ENCODE measurements at places on chromosomes 12 and 14.
A peak's percentile ranks its signal among the peaks of the same experiment; 100 is the strongest.

GRCh38 chr12:130831246-130831645 is 7.8 kb downstream of the STX2 start:
- no peaks in the 10 kb centered on the region for H3K27me3 ChIP-seq
- H3K36me3 ChIP-seq = no peaks in the 10 kb centered on the region
- DNase-seq = no peak
- no peak overlapping the region for H3K4me3 ChIP-seq
- no peak overlapping the region for H3K27ac ChIP-seq

DNA sequence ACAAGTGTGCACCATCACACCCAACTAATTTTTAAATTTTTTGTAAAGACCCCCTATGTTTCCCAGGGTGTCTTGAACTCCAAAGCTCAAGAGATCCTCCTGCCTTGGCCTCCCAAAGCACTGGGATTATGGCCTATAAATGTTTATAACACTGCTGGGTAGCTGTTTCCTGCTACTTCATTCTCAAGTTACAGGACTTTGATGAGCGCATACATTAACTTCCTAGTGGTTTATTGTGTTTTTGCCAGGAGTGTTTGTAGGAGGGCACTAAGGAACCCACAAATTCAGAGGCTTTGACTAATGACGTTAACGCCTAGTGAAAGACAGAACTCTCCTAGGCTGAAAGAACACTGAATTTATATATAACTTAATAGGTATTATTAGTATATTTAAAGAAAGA is 15.2 kb upstream of the NAA30 start:
- no peaks in the 10 kb centered on the region for H3K27me3 ChIP-seq
- H3K36me3 ChIP-seq = no peaks in the 10 kb centered on the region
- DNase-seq = no peak
- H3K4me1 ChIP-seq = no peaks in the 10 kb centered on the region
- no peak overlapping the region for H3K4me3 ChIP-seq

DNA sequence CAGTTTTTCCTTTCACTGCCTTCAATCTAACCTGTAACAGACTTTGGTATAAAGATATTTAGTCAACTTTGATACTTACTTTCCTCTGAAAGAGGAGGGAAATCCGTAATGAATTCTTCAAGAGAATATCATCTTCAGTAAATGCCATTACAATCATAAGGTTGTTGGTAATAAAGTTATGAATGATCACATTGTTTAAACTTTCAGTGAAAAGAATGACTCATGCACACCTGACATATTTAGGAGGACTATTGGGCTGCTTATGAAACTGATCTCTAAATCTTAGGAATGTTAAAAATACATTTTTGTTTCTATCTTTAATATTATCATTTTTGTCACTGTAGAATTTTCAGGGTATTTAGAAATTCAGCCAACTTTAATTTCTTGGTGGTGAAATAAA is 474.7 kb downstream of the SLC16A7 start:
- H3K4me1 ChIP-seq = no peaks in the 10 kb centered on the region
- no peaks in the 10 kb centered on the region for H3K36me3 ChIP-seq
- no peak overlapping the region for H3K27ac ChIP-seq
- DNase-seq = peak; percentile 48
- no peak overlapping the region for H3K4me3 ChIP-seq
- no peaks in the 10 kb centered on the region for H3K27me3 ChIP-seq

- no peaks in the 10 kb centered on the region for H3K4me1 ChIP-seq
- peaks cover 58% of the 10 kb centered on the region for H3K27me3 ChIP-seq
- H3K36me3 ChIP-seq = no peaks in the 10 kb centered on the region
These were observed 5.1 kb downstream of the WNT5B start for GRCh38 chr12:1634149-1634548.

DNA sequence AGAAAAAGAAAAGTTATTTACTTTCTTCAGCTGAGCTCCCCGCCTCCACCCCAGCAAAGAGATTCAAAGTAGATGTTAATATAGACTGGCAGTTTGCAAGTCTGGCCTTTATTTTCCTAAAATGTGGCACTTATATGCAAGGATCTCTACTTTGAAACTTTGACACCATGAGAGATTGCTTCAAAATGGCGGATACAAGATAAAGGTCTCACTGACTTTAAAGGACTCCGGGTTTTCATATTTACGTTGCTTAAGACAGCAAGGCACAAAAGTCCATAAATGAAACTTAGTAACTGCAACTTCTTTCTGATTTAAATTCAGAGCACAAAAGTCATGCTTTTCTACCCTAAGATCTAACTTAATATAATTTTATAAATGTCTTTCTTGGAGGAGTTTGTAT is 3.5 kb downstream of the OTX2 start:
- no peaks in the 10 kb centered on the region for H3K36me3 ChIP-seq
- no peak overlapping the region for H3K4me3 ChIP-seq
- no peaks in the 10 kb centered on the region for H3K4me1 ChIP-seq
- peaks cover 4% of the 10 kb centered on the region for H3K27me3 ChIP-seq
- H3K27ac ChIP-seq = no peak overlapping the region

DNA sequence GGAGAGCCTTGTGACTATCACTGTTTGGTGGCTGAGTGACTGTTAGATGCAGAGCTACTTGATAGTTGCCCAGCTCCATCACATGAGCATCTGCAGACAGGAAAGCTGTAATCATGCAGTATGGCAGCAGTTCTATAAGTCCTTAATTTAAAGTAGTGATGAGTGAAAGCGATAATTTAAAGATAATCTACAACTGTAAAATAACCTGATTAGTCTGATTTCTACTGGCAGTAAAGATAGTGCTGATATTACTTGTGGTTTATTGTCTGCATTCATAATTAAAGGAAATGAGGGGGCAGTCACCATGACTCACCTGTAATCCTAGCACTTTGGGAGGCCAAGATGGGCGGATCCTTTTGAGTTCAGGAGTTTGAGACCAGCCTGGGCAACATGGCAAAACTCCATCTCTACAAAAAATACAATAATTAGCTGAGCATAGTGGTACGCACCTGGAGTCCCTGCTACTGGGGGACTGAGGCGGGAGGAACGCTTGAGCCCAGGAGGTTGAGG is 41.2 kb upstream of the PLEKHD1 start:
- H3K36me3 ChIP-seq = peaks cover 17% of the 10 kb centered on the region
- H3K27me3 ChIP-seq = no peaks in the 10 kb centered on the region
- H3K4me1 ChIP-seq = no peaks in the 10 kb centered on the region
- DNase-seq = no peak
- H3K27ac ChIP-seq = no peak overlapping the region

DNA sequence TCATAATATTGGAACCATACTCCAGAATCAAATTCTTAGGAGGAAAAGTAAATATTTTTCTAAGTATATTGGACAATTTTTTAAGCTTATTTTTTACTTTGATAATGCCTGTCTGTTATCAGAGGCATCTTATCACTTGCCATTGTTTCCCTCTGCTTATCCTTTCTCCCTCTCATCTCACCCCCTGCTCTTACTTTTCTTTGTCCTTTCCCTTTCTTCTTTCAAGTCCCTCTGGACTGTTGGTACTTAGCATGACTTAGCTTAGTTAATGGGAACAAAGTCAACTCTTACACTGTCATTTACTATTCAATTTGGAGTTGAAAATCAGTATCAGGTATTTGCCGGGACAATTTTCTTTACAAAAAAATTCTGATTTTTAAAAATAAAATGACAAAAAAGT is 45.2 kb downstream of the ABCD2 start:
- no peaks in the 10 kb centered on the region for H3K36me3 ChIP-seq
- no peaks in the 10 kb centered on the region for H3K4me1 ChIP-seq
- no peak overlapping the region for H3K4me3 ChIP-seq
- no peaks in the 10 kb centered on the region for H3K27me3 ChIP-seq

DNA sequence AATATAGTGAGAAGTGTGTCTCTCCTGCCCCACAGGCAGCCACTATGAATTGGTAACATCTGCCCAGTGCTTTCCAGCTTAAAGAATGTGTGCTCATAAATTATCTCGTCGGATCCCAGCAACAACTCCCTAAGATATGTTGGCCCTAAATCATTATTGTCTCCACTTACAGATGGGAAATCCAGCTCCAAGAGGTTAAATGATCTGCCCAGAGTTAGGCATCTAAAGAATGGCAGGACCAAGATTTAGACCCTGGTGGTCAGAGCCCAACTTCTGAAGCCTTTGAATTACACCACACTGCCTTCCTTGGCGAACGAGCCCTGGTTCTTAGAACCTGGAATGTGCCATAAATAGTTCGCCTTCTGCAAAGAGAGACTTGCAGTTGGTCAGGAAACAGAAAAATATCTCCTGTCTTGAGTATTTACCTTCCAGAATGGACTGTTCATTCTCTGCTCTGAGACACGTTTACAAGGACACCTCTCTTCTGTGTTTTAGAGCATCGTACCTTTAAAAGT is 20.1 kb upstream of the PLEK2 start:
- H3K36me3 ChIP-seq = no peaks in the 10 kb centered on the region
- H3K27me3 ChIP-seq = no peaks in the 10 kb centered on the region
- H3K4me3 ChIP-seq = no peak overlapping the region
- peaks cover 29% of the 10 kb centered on the region for H3K4me1 ChIP-seq
- DNase-seq = no peak

GRCh38 chr14:100442036-100442435 is 118.9 kb downstream of the SLC25A47 start:
- DNase-seq = no peak
- no peaks in the 10 kb centered on the region for H3K27me3 ChIP-seq
- no peak overlapping the region for H3K4me3 ChIP-seq

DNA sequence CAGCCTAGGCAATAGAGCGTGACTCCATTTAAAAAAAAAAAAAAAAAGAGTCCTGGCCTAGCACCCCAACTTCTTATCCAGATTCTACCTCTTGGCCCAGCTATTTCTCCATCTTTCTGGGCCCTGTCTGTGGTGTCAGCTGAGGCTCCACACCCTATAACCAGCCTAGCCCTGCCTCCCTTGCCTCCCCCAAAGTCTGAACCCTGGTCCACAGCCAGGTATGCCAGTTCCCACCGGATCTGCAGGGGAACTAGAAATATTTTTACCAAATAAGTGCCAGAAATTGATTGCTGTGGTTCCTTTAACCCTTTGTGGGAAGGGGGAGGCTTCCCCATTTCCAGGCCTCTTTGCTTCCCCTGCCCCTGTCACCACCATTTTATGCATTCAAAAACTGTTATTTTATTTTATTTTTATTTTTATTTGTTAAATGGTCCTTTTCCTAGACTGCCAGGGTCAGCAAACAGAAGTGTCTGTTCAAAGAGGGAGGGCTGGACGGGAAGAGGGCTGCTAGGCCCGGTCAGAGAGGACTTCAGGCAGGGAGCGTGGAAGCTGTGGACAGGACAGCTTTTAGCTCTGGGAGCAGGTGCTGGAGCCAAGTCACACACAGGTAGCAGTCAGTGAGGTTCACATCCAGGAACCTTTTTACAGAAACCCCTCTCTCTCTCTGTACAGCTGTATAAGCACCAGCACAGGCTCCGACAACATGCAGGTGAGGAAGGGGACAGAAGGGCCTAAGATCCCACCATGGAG is 23.2 kb downstream of the TTC9 start:
- peak overlapping the region; percentile 55 for H3K4me3 ChIP-seq
- peaks cover 5% of the 10 kb centered on the region for H3K36me3 ChIP-seq
- peak; percentile 74 for DNase-seq
- H3K27ac ChIP-seq = peak overlapping the region; percentile 99
- no peaks in the 10 kb centered on the region for H3K27me3 ChIP-seq

- peaks cover 23% of the 10 kb centered on the region for H3K4me1 ChIP-seq
- no peaks in the 10 kb centered on the region for H3K27me3 ChIP-seq
- peak overlapping the region; percentile 22 for H3K27ac ChIP-seq
- no peak for DNase-seq
These were observed 3.2 kb upstream of the KRT2 start for GRCh38 chr12:52655251-52655650.

GRCh38 chr14:61478971-61479473 is 157.6 kb downstream of the PRKCH start:
- H3K4me1 ChIP-seq = peaks cover 91% of the 10 kb centered on the region
- peak overlapping the region; percentile 94 for H3K27ac ChIP-seq
- H3K27me3 ChIP-seq = no peaks in the 10 kb centered on the region
- no peaks in the 10 kb centered on the region for H3K36me3 ChIP-seq
- H3K4me3 ChIP-seq = no peak overlapping the region

GRCh38 chr12:123150275-123150743 is 581 bp downstream of the PITPNM2 start:
- H3K4me3 ChIP-seq = peak overlapping the region; percentile 75
- peaks cover 4% of the 10 kb centered on the region for H3K36me3 ChIP-seq
- H3K4me1 ChIP-seq = peaks cover 19% of the 10 kb centered on the region
- no peak for DNase-seq
- H3K27me3 ChIP-seq = no peaks in the 10 kb centered on the region

- H3K36me3 ChIP-seq = no peaks in the 10 kb centered on the region
- H3K27ac ChIP-seq = 0 out of 2 replicates have a peak overlapping the region, but pooled peaks have one; percentile 30
- no peak overlapping the region for H3K4me3 ChIP-seq
- no peak for DNase-seq
- peaks cover 41% of the 10 kb centered on the region for H3K4me1 ChIP-seq
These were observed 1.2 kb upstream of the SH2B3 start for GRCh38 chr12:111404362-111405148.

DNA sequence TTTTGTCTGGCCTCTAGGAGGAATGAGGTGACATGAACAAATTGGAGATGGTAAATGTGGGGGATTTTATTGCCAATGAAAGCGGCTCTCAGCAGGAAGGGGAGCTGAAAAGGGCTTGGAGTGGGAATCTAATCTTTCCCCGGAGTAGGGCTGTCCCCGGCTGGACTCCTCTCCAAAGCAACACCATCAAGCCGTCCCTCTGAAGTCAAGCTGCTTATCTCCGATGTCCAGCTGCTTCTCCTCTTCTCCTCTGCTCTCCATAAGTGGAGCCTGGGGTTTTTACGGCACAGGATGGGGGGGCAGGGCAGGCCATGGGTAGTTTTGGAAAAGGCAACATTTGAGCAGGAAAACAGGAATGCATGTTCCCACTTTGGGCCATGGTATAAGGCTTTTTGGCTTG is 113.5 kb downstream of the TMEM132D start:
- DNase-seq = no peak
- no peak overlapping the region for H3K4me3 ChIP-seq
- H3K36me3 ChIP-seq = no peaks in the 10 kb centered on the region
- H3K4me1 ChIP-seq = no peaks in the 10 kb centered on the region
- H3K27ac ChIP-seq = no peak overlapping the region

DNA sequence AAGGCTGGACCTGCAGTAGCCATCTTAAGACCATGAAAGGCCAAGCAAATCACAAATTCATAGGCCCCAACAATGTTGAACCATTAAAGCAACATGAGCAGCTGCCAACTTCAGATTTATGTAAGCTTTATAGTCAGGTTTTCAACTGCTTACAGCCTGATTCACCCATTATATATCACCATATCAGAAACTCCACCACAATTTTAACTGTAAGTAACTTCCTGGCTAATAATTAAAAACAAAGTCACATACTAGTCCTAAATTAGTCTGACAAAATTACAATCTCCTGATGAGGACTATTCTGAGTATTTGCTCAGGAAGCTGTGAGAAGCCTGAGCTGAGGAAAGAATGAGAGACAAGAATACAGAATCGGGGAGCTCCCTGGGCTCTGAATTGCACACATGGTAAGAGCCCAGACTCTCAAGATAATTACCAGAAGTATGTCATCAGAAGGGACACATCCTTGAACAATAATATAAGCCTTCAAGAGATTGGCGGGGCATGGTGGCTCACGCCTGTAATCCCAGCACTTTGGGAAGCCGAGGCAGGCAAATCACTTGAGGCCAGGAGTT is 55.1 kb downstream of the NUMB start:
- DNase-seq = no peak
- no peak overlapping the region for H3K27ac ChIP-seq
- no peaks in the 10 kb centered on the region for H3K27me3 ChIP-seq

All from PC-9 (cell line).